ENCODE measurements at places on chromosomes 16 and 17. TPM values are rescaled to one million over a fixed set of nuclear protein-coding genes. Genes with fewer than 3 reads are reported as not detected.

ZNF594 gene
- total RNA-seq, result 28.9 TPM

GSG1L gene
- total RNA-seq, result not detected

ZG16B gene
- total RNA-seq, result not detected

KRTAP2-2 gene
- not detected for total RNA-seq

DNA sequence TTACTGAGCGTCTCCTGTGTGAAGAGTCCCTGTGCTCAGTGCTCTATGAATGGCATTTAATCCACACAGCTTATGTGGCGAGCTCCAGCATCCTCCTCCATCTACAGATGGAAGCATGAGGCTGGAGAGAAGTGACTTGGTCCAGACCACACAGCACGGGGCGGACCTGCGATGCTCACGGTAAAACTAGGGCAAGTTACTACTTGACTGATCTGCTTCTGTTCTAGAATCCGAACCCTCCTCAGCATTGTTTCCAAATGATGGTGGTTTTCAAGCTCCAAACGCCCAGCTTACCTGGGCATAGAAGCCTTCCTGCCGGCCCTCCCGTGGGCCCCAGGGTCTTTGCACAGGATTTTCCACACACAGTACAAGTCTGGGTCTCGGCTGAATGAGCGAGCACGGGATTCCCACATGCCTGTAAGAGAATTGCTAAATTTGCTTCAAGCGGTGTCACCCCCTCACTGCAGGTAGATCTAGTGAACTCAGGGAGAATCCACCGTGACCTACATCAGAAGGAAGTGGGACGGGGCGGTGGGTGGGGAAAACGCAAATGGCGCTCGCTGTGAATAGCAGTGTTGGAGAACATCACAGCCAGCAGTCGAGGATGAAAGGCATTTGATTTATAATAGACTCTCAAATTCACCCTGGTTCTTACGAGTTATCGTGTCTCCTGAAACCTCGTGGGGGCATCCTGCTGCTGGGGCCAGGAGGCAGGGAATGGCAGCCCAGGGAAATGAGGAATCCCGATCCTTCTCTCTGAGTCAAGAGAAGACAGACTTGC is 101.1 kb downstream of the CMIP start:
- peak; percentile 33 for DNase-seq
